ENCODE measurements at places on chromosomes 2 and 18.

GRCh38 chr2:27092696-27093429 is 6.3 kb downstream of the KHK start:
- no peak for DNase-seq

DNA sequence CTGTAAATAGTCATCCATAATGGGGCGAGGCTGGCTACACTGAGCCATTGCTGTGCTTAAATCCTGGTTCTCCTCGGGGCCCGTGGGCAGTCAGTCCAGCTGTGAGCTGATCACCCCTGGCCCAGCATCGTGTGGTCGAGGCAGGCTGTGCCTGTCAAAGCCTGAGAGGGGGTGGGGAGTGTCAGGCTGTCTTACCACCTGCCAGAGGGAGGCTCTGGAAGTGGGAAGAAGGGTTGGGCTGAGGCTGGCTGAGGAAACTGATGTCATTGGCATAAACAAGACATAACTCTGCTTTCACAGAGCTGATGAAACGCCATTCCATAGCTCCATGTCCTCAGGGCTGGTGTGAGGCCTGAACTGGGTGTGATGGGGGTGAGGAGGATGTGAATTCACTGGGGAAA is 49.7 kb downstream of the KLHL29 start:
- no peak for DNase-seq

- no peak for DNase-seq
These were observed 43.0 kb downstream of the G6PC2 start for GRCh38 chr2:168944065-168944464.

DNA sequence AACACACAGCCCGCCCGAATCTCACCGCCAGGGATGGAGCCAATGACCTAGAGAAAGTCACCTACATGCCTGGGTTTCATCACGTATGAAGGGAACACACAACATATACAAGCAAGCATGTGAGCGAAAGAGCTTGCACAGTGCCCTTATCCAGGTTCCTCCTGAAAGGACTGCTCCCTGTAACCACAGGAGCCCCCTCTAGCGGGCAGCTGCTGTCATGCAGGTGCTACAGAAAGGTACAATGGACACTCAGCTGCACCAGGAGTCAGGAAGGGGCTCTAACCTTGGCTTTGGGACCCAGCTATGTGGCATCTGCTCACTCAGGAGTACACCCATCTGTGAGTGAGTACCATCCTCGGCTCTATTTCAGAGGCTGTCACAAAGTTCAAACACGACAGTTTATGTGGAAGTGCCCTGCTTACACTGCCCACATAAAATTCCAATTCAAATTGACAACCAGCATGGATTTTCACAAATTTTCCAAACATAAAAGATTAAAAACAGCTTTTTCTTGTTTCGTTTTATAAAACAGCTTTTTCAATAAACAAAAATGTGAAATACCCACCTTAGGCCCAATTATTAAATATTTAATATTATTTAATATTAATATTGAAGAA is 3.5 kb downstream of the NDUFA10 start:
- DNase-seq = peak; percentile 22

DNA sequence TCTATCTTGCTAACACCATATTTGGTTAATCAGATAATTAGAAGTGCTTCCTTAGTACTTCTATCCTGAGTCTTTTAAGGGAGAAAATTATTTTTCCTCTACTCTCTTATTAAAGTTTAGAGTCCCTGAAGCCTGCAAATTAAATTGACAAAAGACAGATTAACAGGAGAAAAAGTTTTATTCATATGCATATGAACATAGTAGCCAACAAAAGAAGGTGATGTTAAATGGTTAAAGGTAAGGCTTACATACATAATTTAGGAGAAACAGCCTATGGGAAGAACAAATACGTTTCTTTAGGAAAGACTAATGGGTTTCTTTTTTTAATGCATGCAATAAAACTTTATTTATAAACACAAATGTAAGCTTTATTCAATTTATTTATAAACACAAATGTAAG is 805.0 kb downstream of the CPS1 start:
- no peak for DNase-seq

DNA sequence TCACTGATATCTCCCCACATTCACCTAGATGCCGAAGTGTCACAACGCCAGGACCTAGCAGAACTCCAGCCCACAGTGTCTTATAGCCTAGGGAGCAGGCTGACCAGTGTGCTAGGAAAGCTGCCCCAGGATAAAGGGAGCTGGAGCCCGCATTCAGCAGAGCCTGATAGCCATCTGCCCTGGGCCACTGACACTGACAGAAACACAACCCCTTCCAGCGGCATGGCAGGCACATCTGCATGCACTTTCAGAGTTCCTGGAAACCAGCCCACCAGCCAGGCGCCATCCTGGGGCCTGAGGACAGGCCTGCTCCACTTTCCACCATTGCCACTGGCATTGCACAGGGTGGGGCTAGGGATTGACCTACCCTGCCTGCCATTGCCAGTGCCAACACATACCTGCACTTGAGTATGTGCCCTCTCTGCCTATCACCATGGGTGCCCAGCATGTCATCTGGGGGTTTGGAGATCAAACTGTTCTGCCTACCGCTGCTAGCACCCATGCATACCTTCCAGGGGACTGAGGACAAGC is 290.1 kb upstream of the KLHL14 start:
- DNase-seq = no peak

DNA sequence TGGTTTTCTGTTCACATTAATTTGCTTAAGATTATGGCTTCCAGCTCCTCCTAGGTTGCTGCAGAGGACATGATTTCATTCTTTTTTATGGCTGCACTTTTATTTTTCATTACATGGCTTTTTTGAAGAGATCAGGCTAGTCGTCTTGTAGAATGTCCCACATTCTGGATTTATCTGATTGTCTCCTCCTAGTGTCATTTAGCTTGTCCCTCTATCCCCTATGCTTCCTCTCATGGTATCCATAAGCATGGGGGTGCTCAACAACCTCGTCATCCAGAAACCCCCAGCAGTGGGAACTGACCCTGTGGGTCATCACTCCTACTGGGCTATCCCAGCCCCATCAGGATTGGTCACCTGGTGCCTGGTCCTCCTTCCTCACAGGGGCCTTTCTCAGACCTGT is 49.6 kb downstream of the SERTAD2 start:
- no peak for DNase-seq

DNA sequence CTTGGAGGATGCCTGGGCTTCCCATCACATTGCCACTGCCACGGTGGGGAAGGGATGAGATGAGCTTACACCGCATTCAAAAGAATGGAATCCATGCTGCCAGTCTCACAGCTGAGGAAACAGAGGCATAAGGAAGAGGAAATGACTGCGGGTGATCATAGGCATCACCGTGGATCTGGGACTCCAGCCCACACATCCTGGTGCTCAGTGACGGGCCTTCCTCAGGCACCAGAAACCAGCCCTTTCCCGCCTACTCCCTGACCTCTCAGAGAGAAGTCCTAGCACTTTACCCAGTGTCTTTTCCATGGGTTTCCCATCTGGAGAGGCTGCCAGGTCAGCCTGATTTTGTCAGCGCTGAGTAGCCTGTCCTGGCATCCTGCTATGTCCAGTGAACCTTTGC is 5.3 kb upstream of the PLB1 start:
- DNase-seq = no peak

GRCh38 chr2:234752966-234753365 is 198.9 kb upstream of the SH3BP4 start:
- DNase-seq = no peak

- no peak for DNase-seq
These were observed 25.1 kb upstream of the CAB39 start for GRCh38 chr2:230687498-230687897.

- no peak for DNase-seq
These were observed 286.1 kb upstream of the SIX3 start for GRCh38 chr2:44655401-44655864.

- no peak for DNase-seq
These were observed 10.6 kb downstream of the SCG2 start for GRCh38 chr2:223591596-223591995.

DNA sequence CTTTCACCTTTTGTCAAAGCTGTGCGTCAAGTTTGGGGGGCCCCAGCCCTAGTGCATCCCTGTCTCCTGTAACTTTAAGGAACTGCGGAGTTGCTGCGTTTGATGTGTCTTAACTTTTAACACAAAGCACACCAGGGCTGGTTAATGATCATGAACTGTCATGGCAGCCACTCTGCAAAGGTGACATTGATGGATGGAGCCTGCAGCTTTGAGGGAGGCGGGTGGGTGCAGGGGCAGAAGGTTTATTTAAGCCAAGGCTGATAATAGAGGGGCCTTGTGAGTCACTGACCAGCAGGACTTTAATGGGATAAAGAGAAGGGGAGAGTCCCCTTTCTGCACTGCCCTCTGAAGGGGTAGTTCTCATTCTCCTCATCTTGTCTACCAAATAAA is 190.2 kb upstream of the GATA6 start:
- no peak for DNase-seq

GRCh38 chr2:145034511-145034910 is 514.6 kb upstream of the ZEB2 start:
- no peak for DNase-seq

DNA sequence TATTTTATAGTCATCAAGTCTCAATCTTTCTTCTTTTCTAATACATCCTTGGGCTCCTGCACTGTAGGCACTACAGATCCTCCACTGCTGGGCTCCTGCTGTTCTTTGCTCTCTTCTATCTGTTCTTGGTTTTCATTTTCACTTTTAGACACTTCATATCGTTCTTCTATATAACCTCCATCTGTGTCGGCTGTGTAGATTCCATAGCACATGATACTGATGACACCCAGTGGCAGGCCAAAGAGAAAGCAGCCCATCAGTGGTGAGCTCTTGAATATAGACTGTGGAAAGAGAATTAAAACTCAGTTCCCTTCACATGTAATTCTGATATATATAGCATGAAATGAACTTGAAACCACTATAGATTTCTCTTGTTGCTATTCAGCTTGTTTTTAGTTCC is 38.0 kb downstream of the TMX3 start:
- DNase-seq = no peak

GRCh38 chr2:30691948-30692828 is 115.1 kb downstream of the CAPN13 start:
- no peak for DNase-seq

DNA sequence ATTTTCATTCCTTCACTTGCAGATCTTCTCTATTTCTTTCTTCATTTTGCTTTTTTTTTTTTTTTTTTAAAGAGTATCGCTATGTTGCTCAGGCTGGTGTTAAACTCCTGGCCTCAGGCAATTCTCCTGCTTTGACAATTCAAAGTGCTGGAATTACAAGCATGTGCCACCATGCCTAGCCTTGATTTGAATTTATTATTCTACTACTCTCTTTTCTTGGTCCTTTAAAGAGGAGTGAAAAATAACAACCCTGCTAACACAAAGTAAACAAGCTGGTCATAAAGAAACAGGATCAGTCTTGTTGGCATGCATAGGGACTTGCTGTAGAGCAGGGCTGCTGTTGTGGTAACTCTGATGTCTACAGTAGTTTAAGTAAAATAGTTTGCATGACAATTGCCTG is 1615.3 kb upstream of the ZEB2 start:
- no peak for DNase-seq

- DNase-seq = no peak
These were observed 19.7 kb upstream of the GNAL start for GRCh38 chr18:11669271-11669947.

DNA sequence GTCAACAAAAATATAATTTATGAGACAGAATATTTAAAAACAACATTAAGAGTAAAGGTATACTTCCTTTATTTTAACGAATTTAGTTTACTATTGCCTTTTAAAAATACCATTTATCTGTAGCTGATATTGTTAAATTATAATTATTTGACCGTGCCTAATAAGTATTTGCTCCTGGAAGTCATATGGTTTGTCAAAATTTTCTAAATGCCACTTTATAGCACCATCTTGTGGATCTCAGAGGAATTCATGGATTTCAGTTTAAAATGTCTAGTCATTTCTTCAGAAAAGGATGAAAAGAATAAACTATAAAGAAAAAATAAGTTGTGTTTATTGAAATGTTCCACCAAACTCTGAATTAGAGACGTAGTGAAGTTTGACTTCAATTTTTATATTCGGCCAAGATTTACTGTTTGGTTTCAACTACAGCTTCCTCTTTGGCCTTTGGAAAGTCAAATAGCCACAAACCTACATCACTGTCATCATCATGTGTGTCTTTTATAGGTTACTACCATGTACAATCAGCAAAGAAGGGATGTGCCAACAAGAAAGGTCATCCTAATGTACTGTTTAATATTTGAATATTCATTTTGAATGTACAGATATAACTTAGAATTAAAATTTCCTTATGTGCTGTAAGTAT is 10.3 kb upstream of the FTCDNL1 start:
- DNase-seq = no peak

GRCh38 chr2:240277073-240277806 is 136.8 kb upstream of the OTOS start:
- no peak for DNase-seq

DNA sequence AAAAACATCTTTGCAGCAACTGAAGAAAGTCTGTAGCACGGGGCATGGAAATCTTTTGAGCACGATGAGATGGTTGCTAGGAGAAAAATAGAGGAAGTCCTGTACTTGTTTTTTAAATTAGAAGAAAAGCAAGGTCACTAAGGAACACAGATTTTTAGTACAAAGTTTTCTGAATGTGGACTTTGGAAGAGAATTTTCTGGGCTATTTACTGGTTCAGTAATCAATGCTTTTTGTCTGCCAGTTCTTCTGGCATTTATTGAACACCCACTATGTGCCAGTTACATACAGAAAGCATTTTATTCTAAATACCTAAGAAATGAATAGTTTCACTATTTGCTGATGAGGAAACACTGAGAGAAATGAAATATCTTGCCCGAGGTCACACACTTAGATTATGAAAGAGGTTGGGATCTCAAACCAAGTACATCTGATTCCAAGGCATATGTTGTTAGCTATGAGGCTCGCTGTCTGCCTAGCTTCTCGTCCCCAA is 15.6 kb upstream of the MAP3K20 start:
- DNase-seq = no peak

GRCh38 chr2:145792745-145793144 is 1272.8 kb upstream of the ZEB2 start:
- DNase-seq = no peak

DNA sequence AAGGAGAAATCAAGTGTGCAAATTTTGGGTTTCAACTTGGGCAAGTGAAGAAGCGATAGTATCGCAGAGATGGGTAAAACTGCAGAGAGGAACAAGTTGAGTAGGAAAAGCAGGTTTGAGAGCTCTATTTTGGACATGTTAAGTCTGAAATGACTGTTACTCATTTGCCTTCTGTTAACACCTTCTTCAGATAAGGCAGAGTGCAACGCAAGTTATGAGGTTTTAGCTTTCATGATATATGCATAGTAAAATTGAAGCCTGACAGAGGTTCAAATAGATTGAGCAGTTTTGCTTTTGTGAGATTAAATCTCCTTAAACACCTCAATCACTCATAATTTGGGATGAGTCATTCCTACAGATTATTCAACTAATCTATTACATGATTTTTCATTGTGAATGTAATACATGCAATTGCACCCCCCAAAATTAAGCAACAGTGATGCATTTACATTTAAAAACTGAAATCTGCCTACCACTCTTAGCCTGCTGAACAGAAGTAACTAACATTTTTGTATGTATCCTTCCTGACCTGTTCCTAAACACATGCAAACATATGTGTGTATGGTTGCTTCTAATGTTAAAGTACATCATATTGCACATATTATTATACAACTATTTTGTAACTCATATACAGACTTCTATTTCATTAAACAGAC is 575.4 kb downstream of the ARHGAP15 start:
- no peak for DNase-seq

Data from stimulated activated CD4-positive, alpha-beta T cell treated with anti-CD3 and anti-CD28 coated beads, TNF-alpha, amount 100 ng/mL, for 1 hour (primary cell).